ENCODE measurements at places on chromosomes 6 and 20.

GRCh38 chr6:1885576-1886011 is 275.9 kb downstream of the FOXC1 start:
- no peak for DNase-seq

DNA sequence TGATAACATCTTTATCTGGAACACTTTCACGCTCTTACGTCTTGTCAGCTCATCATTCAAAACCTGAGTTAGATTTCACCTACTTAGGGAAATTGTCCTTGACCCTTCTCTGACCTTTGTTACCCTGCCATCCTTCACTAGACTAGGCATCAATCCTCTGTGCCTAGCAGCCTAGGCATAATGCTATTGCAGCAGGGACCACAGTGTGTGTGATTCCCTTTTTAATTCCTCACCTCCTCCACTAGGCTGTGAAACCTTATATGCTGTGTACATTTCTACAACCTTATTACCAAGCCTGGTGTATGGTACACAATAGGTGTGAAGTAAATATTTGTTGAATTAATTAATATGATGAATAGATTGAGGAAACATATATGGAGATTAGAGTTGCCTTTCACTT is 66.7 kb upstream of the DEFB112 start:
- DNase-seq = no peak

DNA sequence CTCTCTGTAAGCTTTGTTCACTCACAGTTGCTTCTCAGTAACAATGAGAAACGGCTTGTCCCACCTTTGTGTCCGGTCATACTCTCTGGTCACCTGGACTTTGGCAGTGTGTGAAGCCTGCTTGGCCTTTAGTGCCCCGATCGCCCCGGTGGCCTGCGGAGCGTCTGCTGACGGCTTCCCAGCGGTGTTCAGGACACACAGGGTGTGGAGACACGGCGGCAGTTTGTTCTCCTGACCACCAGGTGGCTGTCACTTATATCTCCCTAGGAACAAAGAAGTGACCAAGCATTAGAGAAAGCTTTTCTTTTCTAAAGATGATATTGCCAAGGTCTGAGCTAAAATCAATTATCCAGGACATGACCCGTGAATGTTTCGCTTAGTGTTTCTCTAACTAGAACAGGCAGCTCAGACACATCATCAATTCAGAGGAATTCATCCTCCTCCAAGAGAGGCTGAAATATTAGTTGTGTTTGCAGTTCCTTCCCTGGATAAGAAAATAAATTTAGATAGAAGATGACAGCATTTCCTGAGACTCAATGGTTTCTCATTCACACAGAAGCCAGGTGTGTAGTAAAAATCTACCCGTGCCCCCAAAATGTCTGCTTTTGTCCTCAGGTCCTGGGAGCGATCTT is 167.4 kb upstream of the THBS2 start:
- DNase-seq = peak; percentile 38

- DNase-seq = no peak
These were observed 57.9 kb upstream of the RCAN2 start for GRCh38 chr6:46549155-46549554.

- no peak for DNase-seq
These were observed 212.9 kb downstream of the TFAP2C start for GRCh38 chr20:56842056-56842455.

GRCh38 chr20:57315976-57316480 is 13.6 kb upstream of the SPO11 start:
- no peak for DNase-seq

DNA sequence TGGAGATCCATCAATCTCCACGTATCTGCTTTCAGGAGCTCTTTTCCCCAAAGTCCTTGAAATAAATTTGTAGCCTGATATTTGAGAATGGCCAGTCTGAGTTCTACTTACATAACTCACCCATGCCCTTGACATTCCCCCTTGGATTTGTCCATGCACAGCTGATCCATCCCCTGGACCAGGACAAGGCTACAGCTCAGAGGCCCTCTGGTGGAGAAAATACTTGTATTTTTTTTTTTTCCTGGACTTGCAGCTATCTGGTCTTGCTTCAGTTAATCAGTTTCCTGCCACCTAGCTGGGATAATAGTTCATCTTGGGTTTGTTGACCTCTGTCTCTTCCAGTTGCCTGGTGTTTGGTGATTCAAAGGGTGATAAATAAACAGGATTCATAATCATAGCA is 467.6 kb downstream of the DHX35 start:
- DNase-seq = peak; percentile 54

GRCh38 chr6:64990652-64991304 is 716.2 kb downstream of the EYS start:
- no peak for DNase-seq

DNA sequence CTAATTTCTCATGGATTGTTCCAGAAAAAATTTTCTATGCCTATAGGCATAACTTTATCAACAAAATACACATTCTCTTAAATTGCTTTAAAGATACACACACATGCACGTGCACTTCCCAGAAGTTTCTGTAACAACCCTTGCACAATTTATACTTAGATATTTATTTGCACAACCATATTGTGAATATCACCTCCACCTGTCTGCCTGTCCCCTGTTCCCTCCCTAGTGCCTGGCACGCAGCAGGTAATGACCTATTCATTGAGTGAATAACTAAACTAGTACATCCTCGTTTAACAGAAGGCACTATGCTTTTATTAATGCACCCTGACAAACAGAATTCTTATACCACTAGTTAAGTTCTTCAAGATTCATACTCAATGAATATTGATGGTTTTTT is 198.9 kb downstream of the BCAS1 start:
- no peak for DNase-seq

DNA sequence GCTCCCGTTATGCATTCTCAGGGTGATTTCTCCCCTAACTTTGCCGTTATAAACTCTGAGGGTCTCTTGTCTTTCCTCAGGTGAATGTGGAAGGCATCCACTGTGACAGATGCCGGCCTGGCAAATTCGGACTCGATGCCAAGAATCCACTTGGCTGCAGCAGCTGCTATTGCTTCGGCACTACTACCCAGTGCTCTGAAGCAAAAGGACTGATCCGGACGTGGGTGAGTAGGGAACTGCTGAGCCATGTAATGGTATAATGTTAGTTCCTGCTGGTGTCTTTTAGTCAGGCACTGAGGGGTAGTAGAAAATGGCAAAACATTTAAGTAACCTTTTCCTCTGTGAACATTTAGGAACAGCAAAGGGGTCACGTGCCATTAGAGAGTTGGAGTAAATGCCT is 395.4 kb downstream of the ARHGAP18 start:
- DNase-seq = no peak

GRCh38 chr6:8943073-8943472 is 507.7 kb upstream of the SLC35B3 start:
- DNase-seq = no peak

DNA sequence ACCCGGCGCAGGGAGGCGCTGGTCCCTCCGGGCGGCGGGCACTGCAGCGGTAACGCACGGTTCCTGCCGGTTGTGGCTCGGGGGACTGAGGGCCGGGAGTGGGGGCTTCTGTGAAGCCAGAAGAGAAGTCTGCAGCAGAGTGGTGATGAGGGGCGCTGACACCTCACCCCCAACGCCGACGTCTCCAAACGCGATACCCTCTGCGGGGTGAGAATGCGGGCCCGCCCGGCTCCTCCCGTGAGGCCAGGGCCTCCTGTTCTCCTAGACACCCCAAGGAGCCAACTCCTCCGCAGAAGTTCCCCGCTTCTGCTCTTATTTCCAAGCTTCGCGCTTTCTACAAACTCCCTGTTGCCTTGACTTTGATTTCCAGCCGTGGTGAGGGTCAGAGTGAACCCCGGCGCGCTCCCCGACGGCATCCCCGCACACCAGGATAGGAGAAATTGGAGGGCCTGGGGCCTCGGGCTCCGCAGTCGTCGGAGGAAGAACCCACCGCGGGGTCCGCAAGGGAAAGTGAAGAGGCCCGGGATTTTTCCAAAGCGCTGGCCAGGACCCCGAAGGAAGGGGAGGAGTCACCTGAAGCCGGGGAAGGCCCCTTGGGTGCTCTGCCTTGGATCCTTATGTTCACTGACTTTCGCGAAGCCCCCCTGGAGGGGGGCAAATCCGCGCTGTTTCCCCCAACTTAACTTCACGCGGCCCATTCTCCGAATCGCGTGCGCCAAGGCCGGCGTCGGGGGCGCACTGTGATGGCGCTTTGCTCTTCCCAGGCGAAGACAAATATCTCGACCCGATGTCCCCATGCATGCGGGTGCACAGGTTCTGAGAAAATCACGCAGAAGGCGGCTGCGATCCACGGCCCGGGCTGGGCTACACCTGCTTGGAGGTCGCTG is 3.1 kb upstream of the INSM1 start:
- no peak for DNase-seq

GRCh38 chr6:90149280-90149679 is 147.4 kb downstream of the BACH2 start:
- DNase-seq = no peak

DNA sequence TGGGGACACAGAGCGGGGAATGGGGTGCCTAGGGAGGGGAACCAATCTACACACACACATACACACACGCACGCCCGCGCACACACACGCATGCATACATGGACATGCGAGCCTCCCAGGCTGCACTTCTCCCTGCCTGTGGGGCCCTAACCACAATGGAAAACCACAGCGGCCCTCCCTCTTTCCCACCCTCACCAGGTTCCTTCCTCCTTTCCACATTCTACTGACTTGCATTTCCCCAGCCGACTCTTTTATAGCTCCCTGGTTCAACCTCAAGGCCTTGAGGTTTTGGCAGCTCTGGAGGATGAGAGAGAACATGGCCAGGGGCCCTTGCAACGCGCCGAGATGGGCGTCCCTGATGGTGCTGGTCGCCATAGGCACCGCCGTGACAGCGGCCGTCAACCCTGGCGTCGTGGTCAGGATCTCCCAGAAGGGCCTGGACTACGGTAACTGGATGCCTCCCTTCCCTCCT is at the start of gene BPI:
BPI (plus strand) TSS at position 249 of the 472 bp plus-strand sequence; CDS start at position 317, 68 bp downstream.
- no peak for DNase-seq

DNA sequence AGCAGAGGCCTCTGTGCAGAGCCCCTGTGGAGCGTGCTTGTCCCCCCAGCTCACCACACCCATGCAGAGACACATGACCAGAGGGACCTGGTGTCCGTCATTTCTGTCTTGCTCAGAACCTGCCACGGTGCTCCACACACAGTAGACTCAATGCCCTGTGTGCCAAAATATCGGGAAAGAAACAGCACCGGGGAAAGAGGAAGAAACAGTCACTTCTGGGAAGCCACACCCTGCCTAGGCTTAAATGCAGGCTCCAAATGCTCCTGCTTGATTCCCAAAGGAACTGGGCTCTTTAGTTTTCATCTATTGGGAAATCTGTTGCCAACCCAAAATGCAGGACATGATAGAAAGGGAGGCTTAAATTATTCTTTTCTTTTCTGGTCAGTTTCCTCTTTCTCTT is 503.9 kb downstream of the CD83 start:
- DNase-seq = no peak

DNA sequence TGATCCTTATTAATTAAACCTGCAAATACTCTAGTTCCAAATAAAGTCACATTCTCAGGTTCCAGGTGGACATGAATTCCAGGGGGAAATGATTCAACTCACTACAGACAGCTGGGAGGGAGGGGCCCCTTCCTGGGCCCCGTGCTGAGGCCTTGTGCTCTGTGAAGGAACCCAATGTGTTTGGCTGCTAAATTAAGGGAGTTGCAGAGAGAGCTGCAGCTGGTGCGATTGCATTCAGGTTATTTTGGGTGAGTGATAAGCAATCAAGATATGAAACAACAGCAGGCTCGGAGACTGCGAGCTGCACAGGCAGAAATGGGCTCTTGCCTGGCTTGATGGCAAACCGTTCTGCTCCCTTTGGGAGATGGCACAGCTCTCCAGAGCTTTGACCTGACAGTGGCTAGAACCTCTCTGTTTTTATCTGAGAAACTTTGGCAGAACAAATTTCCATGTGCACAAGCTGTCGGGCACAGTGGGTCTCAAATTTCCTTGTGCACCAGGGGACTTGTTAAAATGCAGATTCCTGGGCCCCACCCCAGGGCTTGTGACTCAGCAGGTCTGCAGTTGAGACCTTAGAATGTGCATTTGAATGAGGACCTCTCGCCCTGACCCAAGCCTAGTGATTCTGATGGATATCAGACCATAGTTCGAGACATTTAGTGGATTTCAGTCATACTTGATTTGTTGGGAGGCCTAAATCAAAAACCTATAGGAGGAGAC is 9.8 kb downstream of the MAPK13 start:
- DNase-seq = no peak

- no peak for DNase-seq
These were observed 41.9 kb downstream of the SYNJ2 start for GRCh38 chr6:158023597-158023939.

GRCh38 chr6:5208057-5208456 is 52.7 kb downstream of the LYRM4 start:
- no peak for DNase-seq

GRCh38 chr6:116963972-116964371 is 86.9 kb downstream of the RFX6 start:
- DNase-seq = no peak

GRCh38 chr6:169786349-169786748 is 34.9 kb downstream of the ERMARD start:
- DNase-seq = no peak

- DNase-seq = no peak
These were observed 2.7 kb downstream of the GUCA1A start for GRCh38 chr6:42175860-42176259.

- no peak for DNase-seq
These were observed 3.0 kb upstream of the KIF16B start for GRCh38 chr20:16576219-16576618.

DNA sequence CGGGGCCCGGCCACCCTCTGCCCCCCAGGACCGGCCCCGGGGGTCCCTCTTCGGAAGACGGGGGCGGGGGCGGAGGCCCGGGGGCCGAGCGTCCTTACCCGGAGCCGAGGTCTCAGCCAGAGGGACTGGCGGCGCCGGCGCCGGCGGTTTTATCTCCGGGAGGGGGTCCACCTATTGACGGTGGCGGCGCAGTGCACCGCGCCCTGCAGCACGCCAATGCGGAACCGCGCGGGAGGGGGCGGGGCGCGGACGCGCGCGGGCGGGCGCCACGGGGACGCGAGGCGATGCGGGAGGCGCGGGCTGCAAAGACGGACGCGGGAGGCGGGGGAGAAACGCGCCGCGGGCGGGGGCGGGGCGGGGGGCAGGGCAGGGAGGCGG is at the start of gene EEF1A2:
EEF1A2 (minus strand) TSS at position 124 of the 378 bp plus-strand sequence. CDS start 1,320 bp downstream, outside the sequence.
- DNase-seq = no peak

- peak; percentile 43 for DNase-seq
These were observed 103.8 kb downstream of the KHDC1L start for GRCh38 chr6:73121421-73121993.

Measured in RKO (cell line).